AML-193 (cell line): ENCODE measurements at places on chromosomes 6 and 20.
A peak's percentile ranks its signal among the peaks of the same experiment; 100 is the strongest.

DNA sequence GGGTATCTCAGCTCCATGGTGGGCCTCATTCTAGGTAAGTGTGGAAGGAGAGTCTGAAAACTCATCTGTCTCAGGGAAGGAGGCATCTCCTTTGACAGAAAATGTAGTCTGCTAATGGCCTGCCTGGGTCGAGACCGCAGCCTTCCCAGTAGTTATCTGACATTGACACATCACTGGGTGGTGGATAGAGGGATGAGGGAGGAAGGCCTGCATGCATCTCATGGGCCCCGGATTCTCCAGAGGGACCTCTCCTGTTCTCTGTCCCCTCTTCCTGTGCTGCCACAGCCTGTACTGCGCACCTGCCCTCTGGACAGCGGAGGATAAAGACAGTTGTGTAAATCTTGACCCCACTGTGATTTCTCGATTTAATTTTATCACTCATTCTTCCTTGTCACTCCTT lies 4.7 kb downstream of the PCMTD2 start:
- no peak for DNase-seq

- no peak for DNase-seq
These were observed 12.2 kb downstream of the SLC17A9 start for GRCh38 chr20:62964700-62965099.

- no peak for DNase-seq
These were observed 183.7 kb downstream of the UNC5CL start for GRCh38 chr6:40855168-40855880.

- DNase-seq: no peak
These were observed 19.9 kb downstream of the RIN2 start for GRCh38 chr20:19777981-19778380.

GRCh38 chr6:3506751-3507383 lies 50.0 kb upstream of the SLC22A23 start:
- DNase-seq: no peak

DNA sequence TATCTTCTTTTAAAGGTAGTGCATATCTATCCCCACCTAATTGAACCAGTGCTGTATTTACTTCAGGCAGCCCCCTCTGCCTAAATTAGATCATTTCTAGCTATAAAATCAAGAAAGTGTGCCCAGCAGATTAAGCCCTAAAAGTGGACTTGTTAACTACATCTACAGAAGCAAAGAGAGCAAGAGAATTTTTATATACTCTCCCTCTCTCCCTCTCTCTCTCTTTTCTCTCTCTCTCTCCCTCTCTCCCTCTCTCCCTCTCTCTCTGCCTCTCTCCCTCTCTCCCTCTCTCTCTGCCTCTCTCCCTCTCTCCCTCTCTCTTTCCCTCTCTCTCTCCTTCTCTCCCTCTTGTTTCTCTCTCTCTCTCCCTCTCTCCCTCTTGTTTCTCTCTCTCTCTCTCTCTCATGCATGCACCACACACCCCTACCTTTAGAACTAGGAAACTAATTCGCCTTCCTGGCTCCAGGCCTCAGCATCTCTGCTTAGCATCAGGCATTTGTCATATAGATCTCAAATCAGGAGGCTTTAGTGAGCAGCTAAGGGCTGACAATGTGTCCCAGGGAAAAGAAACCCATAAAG lies 71.4 kb downstream of the FOXA2 start:
- no peak for DNase-seq

GRCh38 chr6:133404728-133405127 lies 163.6 kb downstream of the EYA4 start:
- DNase-seq: no peak

DNA sequence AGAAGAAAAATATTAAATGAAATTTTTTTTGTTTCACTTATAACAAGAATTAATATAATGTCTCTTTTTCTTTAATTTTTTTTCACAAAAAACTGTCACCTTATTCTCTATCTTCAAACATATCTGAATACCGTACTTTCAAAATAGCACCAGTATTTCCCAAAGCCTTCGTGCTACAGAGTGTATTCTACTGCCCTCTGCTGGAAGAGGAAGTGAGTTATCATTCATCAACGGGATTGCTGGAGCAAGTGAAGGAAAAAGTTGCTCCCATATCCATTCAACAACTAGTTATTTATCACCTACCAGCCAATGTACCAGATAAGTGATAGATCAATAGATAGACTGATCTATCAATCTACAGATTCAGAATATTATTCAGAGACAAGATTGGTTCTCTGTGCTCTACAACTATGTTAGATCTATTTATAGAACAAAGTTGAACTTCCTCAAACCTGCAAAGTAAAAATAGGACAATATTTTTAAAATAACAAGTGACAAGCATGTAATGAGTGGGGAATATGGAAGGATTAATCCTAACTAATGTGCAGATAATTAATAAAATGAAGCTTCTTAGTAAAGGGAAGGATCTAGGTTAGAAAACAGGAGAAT lies 26.7 kb upstream of the TFAP2B start:
- DNase-seq: peak; percentile 55

- no peak for DNase-seq
These were observed 64.1 kb upstream of the RPS6KA2 start for GRCh38 chr6:166691199-166691598.

- DNase-seq: no peak
These were observed 19.6 kb upstream of the SYNCRIP start for GRCh38 chr6:85662251-85662650.

DNA sequence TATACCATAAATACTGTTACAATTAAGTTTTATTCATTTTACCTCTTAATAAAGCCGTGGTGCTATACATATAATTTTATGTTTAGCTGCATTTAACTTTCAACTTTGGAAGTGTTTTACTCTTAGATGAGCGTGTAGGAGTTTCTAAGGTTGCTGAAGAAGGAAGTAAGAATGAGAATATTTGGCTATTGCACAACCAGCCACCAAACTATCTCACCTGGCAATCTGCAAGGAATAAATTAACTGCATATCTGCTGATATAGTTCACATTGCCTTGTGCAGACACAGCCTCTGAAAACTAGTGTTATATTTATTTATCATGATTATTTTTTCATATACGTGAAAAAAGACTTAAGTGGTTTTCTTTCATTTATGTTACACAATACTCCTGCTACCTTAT lies 230.4 kb downstream of the PLCB1 start:
- DNase-seq: no peak

GRCh38 chr6:164346631-164347030 lies 932.1 kb downstream of the QKI start:
- DNase-seq: no peak

- DNase-seq: no peak
These were observed 195.3 kb downstream of the SYNE1 start for GRCh38 chr6:152441902-152442301.

GRCh38 chr6:166162599-166163342 lies 4.9 kb downstream of the TBXT start:
- no peak for DNase-seq

- peak; percentile 93 for DNase-seq
These were observed at the start of gene HDAC2 for GRCh38 chr6:113970805-113971676. TSS of gene HDAC2 (minus strand) at chr6:113971148. CDS start at chr6:113970908, 240 bp downstream.

GRCh38 chr6:11774426-11774825 lies 4.2 kb downstream of the ADTRP start:
- no peak for DNase-seq

- no peak for DNase-seq
These were observed 713.9 kb downstream of the PTPRT start for GRCh38 chr20:42475773-42476172.

DNA sequence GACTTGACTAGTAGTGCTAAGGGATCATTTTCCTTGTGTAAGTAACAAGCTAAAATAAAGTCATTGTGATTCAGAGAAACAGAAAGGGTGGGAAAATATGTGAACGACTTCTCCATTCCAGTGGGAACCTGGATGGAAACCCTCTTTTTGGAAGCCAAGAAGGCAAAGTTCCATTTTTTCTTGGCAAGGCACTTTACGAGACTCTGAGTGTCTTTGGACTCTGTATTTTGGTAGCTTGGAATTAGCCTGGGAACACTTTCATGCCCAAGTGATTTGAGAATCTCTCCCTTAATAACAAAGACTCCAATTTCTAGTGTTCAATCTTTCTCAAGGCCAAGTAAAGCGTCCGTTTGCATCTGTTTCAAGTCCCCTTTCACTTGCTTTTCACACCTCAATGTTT lies 100.5 kb upstream of the SASH1 start:
- no peak for DNase-seq

GRCh38 chr6:138594758-138595140 lies 95.5 kb upstream of the NHSL1 start:
- no peak for DNase-seq

DNA sequence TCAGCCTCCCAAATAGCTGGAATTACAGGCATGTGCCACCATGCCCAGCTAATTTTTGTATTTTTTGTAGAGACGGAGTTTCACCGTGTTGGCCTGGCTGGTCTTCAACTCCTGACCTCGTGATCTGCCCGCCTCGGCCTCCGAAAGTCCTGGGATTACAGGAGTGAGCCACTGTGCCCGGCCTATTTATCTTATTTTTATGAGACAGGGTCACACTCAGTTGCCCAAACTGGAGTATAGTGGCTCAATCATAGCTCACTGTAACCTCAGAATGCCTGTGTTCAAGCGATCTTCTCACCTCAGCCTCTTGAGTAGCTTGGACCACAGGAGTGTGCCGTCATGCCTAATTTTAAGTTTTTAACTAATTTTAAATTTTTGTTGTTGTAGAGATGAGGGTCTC lies 114.4 kb downstream of the JARID2 start:
- DNase-seq: no peak

- no peak for DNase-seq
These were observed 153.0 kb downstream of the CEBPB start for GRCh38 chr20:50343490-50344179.

GRCh38 chr20:34190679-34191090 lies 50.5 kb upstream of the ASIP start:
- peak; percentile 45 for DNase-seq

DNA sequence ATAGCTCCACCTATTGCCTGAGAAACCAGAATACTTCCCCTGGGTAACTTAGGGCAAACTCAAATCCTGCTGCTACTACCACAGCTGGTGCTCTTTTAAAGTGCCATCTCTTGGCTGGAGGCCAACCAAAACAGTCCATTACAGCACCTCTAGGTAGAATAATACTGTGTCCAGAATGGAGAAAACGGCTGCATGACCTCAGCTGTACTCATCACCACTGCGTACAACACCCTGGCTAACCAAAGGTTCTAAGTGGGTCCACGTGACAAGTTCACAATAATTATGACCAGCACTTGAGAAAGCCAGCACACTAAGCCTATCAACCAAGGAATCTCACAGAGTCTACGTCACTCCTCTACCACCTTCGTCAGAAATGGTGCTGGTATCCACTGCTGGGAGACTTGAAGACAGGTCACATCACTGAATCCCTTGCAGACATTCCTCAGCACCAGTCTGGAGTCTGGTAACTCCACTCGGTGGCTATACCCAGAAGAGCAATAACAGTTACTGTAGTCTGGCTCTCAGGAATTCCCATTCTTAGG lies 40.9 kb upstream of the PKIB start:
- DNase-seq: no peak

DNA sequence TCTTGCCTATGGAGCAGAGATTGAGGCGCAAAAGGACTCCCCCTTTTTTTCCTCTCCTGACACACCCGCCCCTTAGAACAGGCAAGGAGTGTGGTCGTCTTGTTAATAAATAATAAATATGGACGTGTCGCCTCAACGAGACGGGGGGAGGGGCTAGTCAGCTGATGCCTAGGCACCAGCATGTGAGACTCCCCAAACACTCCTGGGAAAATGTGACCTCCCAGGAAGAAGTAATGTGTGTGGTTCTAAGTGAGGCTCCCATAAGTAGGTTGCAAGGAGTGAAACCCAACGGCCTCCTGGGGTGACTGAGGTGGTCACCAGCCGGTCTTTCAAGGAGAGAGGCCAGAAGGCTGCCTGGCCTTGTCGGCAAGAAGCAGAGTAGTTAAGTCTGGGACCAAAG lies 1.1 kb upstream of the FAXC start:
- DNase-seq: no peak

GRCh38 chr20:3275966-3276679 lies 37.1 kb upstream of the SLC4A11 start:
- no peak for DNase-seq

GRCh38 chr6:11865680-11866300 lies 87.2 kb upstream of the ADTRP start:
- no peak for DNase-seq

- no peak for DNase-seq
These were observed 46.7 kb upstream of the CARMIL1 start for GRCh38 chr6:25232479-25232878.

- no peak for DNase-seq
These were observed 21.9 kb upstream of the RREB1 start for GRCh38 chr6:7085911-7086310.

- DNase-seq: no peak
These were observed 248.2 kb downstream of the LAMA2 start for GRCh38 chr6:129130959-129131681.

GRCh38 chr6:7107578-7108195 lies at the start of gene RREB1:
TSS of gene RREB1 (plus strand) at chr6:7107961. CDS start at chr6:7181912, 73,951 bp downstream.
- peak; percentile 66 for DNase-seq

DNA sequence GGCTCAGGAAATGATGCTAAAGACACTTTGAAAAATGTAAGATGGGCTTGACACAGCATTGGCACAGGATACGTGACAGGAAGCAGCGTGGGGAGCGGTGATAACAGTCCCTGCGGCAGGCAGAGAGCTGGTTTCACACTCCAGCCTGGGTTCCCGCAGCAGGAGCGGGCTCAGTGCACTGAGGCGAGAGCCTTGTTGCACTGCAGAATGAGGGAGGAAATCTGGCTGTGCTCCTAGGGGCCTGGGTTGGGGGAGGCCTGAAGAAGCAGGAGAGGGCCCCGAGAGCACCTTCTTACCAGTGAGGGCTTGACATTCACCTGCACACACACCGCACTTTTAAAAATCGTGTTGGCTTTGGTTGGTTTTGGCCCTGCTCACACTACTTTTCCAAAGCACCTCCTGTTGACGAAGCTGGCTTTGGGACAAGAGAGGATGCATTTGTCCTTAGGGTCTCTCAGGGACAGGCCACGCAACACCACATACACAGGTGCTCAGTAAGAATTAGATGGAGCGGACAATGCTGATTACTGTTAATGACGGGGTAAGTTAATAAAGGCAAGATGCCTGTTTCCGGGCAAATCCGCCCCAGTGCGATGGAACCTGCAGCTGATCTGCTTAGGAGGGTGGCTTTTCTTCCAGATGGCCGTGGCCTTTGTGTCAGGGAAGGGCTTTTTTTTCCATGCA lies 49.4 kb upstream of the ARMC2 start:
- DNase-seq: peak; percentile 74

- no peak for DNase-seq
These were observed 26.8 kb downstream of the C6orf89 start for GRCh38 chr6:36912586-36912985.

GRCh38 chr6:167045828-167046580 lies 46.8 kb downstream of the CEP43 start:
- DNase-seq: no peak

DNA sequence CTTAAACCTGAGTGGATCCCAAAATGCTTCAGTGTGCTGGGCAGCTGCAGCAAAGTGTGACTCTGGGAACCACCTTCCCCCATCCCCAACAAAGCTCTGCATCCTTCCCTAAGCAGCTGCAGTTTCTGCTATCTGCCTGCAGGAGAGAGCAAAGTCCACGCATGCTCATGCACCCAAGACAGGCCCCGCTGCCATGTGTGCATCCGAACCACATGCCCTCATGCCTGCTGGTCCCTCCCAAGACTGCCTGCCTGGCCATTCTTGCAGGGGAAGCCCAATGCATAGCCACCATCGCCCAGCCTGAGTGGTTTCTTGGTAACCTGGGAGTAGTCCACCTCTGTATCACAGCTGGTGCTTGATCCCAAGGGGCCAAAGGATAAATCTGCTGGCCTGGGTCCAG lies 94.3 kb upstream of the OLIG3 start:
- no peak for DNase-seq
